ENCODE measurements at places on chromosomes 2 and 18.

DNA sequence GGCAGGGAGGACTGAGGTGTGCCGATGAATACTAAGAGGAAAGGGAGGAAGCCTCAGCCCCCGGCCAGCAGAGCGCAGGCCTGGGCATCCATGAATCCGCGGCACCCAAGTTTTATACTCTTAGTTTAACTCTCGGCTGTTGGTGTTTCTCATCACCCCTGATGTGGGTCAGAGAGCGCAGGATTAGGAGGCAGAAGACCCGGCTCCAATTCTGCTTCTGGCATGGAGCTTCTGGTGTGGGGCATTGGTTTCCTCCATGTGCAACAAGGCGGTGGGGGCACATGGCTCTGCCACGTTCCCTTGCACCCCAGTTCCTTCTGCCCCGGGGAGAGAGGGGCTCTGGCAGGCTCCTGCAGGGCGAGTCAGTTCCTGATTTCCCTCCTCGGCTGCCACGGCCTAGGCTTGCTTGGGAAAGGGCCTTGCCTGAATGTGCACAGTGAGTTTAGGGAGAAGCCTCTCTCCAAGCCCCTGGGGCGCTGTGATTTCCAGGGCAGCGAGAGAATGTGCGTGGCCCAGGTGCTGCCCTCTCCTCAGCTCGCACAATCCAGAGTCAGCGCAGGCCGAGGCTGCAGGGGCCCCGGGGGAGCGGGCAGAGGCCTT is 36.2 kb upstream of the DNMT3A start:
- DNase-seq = no peak

DNA sequence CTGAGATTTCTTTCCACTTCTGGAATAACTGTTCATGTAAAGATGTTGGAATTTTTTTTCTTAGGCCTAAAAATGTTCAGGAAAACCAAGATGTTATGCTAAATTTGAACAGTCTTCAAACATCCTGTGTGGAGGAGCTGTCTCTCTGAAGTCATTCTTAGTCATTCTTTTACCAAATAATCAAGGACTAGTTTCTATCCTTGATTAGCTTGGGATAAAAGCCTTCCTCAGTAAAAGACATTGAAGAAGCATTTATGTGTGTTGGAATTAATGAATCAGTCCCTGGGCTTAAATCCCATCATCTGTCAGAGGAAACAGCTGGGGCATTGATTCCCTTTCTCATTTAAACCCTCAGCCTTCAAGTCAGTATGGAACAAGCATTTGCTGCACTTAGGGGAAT is 300.1 kb upstream of the NXPH2 start:
- DNase-seq = no peak

DNA sequence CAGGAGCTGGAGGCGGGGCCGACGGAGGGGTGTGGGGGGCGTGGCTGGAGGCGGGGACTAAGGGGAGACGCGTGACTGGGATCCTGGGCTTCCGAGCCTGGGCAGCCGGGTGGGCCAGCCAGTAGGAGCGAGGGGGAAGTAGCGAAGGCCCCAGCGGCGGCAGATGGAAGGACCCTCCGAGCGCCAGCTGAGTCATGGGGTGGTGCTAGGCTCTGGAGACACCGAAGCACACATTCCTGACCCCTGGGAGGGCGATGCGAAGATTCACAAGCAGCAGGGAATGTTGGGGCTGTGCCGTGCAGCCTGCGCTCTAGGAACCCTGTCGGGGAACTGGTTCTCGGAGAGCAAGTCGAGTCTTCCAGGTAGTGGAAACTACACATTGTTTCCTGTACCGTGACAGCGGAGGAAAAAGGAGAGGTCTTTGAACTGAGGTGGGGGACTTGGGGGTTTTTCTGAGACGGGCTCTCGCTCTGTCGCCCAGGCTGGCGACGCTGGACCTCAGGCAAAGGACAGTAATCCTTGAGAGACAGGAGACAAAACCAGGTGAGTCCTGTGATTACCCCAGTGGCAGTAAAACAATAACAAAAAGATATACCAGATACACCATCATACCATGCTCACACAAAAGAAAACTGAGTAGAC is 650 bp upstream of the AFG3L2 start:
- DNase-seq = no peak

DNA sequence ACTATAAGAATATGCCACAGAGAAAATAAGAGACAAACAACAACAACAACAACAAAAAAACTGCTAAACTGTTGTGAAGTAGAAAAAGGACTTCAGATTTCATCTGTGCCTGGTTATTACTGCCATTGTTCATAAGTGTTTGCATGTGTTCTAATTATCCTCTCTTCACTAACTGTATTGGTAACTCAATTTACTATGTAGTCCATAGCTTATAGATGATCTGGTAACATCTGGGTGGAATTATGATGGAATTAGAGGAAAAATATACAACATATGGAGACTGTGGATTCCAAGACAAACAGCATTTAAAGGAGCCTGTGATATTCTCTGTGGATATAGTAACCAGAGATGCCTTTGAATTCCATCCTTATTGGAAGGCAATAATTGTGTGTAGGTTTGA is 1891.5 kb upstream of the PIK3C3 start:
- no peak for DNase-seq

GRCh38 chr2:222239945-222240675 is 58.7 kb downstream of the PAX3 start:
- no peak for DNase-seq

GRCh38 chr2:15708865-15709820 is 117.5 kb downstream of the DDX1 start:
- no peak for DNase-seq

GRCh38 chr18:67517444-67517765 is 885 bp upstream of the DSEL start:
- DNase-seq = no peak

- DNase-seq = no peak
Measured at GRCh38 chr2:153222231-153223165, 256.1 kb downstream of the RPRM start.

DNA sequence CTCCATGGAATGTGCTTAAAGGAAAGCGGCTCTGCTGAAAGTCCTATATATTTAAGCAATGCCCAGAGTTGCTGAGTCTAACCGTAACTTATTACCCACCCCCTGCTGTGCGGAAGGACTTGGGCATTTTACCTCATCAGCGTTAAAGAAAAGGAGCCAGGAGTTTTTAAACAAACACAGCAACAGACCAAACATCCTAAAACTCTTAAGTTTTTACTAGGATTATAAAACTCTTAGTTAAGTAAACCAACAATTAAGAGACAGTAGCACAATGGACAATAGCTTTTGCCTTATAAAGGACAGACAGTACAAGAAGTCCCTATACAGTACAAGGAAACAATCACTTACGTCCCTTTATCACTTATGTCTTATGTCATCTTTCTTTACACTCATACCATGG is 90.2 kb downstream of the ZNF521 start:
- no peak for DNase-seq

- no peak for DNase-seq
Measured at GRCh38 chr2:176613323-176613987, 344.2 kb downstream of the MTX2 start.

DNA sequence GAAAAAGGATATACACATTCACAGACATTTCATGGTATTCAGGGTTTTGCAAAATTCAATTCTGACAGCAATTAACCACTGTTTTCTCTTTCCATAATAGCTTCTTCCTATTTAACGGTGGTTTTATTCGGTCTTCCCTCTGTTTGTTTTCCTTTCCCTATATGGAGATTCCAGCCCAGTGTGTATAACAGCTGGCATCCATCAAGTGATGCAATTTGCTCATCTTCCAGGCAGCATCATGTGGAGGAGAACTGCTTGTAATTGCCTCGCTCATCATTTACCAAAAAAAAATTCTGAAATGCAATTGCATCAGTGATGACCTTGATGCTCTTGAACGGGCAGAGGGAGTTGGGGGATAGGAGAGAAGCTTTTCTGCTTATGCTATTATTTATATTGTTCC is 165.9 kb upstream of the PGAP1 start:
- no peak for DNase-seq

DNA sequence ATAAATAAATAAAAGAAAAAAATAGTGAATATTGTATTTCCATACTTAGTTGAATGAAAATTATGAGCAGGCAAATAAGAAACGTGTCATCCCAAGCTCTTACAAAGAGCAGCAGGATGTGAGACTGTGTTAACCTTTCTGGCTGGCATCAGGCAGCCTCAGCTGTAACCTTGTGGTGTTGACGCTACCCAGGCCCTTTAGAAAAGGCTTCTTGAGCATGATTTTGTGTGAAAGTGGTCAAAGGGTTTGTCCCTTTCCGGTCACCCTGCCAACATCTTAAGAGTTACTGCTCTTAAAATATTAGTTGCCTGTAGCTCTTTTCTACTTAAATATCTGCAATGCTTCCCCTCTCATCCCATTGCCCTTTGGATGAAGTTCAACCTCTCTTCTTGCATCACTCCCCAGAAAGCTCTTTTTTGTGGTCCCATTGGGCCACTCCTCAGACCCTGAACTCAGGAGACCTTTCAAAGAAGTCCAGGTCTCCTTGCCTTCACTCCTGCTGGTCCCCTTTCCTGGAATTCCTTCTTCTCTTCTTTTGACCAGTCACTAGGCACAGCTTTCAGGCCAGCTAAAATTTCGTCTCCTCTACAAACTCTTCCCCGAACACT is 35.0 kb downstream of the RHOB start:
- DNase-seq = no peak

- no peak for DNase-seq
Measured at GRCh38 chr2:1253629-1254028, 159.6 kb upstream of the TPO start.

- no peak for DNase-seq
Measured at GRCh38 chr18:44679914-44680272, 795 bp upstream of the SETBP1 start.

DNA sequence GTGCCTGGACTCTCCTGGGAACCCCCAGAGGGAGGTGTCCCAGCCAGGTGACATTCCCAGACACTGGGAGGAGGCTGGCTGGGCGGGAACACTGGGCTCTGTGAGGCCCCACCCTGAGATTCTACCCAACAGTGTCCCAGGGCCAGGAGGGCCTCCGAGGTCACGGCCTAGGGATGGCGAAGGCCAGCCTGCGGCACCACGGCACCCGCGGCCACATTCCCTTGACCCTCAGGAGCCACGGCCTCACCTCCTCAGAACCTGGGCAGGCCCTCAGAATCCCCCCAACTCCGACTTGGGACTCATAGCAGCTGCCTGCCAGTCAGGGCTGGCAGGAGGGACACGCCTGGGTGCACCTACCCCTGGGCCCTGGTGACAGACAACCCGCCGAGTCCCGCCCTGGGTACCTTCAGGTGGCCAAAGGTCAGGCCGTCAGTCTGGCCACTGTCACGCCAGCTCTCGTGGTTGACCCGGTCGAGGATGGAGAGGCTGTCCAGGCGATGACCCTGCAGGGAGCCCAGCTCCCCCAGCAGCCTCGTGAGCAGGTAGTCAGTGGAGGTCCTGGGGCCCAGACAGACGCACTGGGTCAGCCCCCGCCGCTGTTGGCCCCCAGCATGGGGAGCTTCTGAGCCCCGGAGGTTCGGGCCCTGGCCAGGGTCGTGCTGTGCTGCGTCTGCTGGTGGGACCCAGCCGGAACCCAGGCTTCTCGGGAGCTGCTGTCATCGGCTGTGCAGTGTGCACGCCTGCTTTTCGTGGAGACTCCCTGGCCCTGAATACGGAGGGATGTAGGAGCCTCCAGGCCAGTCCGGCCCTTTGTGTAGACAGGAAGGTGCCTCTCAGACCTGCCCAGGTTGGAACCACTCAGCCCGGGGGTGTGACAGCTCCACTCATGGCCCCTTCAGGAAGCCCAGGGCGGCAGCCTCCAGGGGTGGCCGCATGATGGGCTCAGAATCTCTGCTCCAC is 6.1 kb downstream of the MAB21L4 start:
- DNase-seq = no peak

DNA sequence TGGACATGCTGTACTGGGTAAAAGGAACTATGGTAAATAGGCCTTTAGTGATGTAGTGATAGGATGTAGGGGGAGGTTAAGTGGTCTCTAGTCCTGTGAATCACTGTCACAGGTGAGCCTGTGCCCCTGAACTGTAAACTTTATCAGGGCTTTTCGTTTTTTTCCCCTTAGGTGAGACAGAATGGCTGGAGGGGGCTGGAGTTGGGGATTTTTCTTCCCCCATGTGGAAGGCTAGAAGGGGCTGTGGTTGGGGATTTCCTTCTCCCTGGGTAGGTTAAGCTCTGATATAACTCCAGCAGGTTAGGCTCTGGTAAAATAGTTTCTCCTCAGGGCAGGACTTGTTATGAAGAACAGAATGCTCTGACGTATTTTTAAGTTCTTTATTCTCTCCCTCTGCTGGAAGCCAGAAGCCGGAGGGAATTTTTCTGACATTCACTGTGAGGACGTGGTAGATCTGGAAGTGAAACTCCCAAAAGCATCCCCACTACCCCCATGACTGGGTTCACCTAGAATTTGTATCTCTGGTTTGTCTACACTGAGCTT is 28.5 kb downstream of the PIKFYVE start:
- no peak for DNase-seq

DNA sequence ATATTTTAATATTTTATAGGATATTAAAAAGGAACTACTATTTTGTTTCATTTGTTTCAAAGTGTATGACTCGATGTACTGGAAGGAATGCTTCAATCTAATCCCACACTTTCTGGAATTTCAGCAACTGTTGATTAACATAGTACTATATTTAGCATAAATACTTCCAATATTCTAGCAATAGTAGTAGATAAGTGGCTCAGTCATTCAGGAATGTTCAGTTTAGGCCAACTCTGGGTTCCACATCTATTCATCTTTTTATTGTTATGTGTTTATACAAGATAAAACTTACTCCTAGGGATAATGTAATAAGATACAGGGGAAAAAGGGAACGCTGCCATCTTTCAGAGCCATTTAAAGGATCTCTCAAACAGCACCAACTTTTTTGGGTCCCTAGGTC is 22.3 kb upstream of the ORC2 start:
- no peak for DNase-seq

DNA sequence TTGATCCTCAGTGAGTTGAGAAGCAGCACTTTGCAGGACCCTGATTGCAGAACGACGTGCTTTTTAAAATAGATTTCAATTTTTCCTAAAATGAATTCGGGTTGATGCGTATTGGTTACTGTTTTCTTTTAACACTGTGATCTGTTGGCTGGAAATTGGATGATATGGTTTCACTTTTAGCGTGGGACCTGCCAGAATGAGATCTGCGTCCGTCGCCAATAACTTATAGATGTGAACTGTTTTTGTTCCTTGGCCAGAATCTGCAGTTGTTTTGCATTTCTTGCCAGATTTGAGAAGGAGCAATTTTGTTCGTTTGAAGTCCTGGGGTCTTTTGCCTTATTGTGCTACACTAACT is 703 bp downstream of the UGGT1 start:
- DNase-seq = no peak
